GM12864 (cell line): ENCODE measurements at places on chromosomes 5 and 9.
A peak's percentile ranks its signal among the peaks of the same experiment; 100 is the strongest.

- no peak for DNase-seq
Observed at GRCh38 chr5:51860532-51861018, 477.3 kb downstream of the ISL1 start.

DNA sequence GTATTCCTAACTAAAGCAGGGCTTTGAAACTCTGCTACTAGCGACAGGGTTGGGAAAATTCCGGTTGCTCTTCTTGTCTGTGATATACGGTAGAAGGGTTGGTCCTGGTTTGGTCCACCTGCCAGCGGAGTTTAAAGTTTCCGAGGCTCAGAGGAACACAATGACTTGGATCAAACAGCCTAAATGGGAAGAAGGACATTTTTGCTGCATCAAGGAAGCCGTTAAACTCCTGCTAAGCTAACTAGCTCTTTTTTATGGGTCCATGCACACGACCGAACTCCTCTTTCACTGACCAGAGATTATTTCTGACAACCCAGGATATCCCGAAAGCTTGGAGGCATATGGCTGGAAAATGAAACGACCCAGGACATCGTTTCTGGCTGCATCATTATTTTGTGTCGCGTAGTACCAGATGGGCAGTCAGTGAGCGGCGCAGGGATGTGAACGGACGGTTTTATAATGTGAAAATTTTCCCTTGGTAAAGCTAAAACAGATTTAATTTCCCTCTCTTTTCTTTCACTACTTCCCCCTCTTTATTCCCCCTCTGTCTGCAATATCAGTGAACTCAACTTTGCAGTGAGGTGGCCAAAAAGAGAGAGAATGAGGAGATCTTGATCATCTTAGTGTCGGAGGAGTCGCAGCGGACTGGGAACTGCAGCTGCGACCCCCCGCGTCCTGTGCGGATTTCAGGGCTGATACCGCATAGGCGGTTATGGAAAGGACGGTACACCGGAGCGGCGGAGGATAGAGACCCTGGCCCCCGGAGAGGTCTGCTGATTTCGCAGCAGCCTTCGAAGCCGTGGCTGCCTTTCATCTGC, at the start of gene LURAP1L:
Gene LURAP1L, plus strand, starts transcription at position 160 of the 818 bp plus-strand sequence. CDS start 696 bp downstream, outside the sequence.
- no peak for DNase-seq

- no peak for DNase-seq
Observed at GRCh38 chr9:74496819-74497747, at the start of gene RORB. Gene RORB (plus strand): TSS chr9:74497335. CDS start chr9:74497977, 642 bp downstream.

DNA sequence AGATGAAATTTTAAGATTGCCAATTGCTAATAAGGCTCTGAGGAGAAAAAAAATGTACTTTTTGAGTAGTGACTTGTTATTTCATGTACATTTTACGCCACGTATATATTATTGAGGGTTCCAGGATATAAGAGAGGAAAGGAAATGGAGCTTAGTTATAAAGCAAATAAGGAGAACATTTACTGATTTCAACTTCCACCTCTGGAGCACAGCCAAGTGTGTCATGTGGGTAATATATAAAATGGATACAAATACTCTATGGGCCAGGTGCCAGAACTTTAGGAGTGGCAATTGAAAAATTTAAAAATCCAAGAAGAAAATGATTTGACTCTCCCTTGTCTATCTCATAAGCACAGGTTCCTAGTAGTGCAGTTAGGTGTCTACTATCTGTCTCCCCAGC, 45.0 kb upstream of the VLDLR start:
- no peak for DNase-seq

GRCh38 chr9:93464876-93465275, 11.5 kb upstream of the FAM120AOS start:
- DNase-seq = no peak

GRCh38 chr9:113486327-113486726, 22.8 kb downstream of the RGS3 start:
- DNase-seq = no peak

DNA sequence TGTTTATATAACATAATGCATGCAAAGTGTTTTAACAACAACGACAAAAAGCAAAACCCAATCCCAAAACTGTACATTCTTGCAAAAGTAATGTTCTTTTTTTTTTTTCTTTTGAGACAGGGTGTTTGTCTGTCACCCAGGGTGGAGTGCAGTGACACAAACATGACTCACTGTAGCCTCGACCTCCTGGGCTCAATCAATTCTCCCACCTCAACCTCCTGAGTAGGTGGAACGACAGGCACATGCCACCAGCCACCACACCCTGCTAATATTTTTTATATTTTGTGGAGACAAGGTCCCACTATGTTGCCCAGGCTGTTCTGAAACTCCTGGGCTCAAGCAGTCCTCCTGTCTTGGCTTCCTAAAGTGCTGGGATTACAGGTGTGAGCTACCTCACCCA, 13.6 kb upstream of the HAVCR1 start:
- DNase-seq = no peak

DNA sequence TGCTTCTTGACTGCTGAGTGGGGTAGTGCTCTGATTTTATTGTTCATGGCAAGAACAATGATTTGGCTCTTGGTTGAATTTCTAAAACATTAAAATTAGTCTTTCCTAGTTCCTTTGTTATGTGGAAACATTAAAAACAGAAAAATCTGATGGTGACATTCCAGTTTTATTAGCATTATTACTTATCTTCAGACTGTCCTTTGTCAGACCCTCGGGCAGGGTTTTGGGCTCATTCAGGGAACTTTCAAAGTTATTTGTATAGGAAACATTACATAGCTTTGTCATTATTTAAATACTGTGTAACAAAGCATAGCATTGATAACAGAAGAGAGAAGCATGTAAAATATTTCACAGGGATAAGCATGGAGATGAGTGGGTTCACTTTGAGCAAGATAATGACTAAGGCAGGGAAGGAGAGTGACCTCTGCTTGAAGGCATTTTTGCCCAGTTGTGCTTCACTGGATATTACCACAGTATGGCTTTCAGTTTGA, 119.9 kb downstream of the KDM4C start:
- DNase-seq = no peak

- DNase-seq = no peak
Observed at GRCh38 chr5:36651761-36652685, 45.6 kb downstream of the SLC1A3 start.

- DNase-seq = no peak
Observed at GRCh38 chr5:138736293-138736692, 16.9 kb upstream of the CTNNA1 start.

GRCh38 chr9:21995006-21995665, 545 bp downstream of the CDKN2B-AS1 start:
- DNase-seq = peak; percentile 65

GRCh38 chr5:141876628-141877355, 1.4 kb downstream of the PCDH1 start:
- no peak for DNase-seq

DNA sequence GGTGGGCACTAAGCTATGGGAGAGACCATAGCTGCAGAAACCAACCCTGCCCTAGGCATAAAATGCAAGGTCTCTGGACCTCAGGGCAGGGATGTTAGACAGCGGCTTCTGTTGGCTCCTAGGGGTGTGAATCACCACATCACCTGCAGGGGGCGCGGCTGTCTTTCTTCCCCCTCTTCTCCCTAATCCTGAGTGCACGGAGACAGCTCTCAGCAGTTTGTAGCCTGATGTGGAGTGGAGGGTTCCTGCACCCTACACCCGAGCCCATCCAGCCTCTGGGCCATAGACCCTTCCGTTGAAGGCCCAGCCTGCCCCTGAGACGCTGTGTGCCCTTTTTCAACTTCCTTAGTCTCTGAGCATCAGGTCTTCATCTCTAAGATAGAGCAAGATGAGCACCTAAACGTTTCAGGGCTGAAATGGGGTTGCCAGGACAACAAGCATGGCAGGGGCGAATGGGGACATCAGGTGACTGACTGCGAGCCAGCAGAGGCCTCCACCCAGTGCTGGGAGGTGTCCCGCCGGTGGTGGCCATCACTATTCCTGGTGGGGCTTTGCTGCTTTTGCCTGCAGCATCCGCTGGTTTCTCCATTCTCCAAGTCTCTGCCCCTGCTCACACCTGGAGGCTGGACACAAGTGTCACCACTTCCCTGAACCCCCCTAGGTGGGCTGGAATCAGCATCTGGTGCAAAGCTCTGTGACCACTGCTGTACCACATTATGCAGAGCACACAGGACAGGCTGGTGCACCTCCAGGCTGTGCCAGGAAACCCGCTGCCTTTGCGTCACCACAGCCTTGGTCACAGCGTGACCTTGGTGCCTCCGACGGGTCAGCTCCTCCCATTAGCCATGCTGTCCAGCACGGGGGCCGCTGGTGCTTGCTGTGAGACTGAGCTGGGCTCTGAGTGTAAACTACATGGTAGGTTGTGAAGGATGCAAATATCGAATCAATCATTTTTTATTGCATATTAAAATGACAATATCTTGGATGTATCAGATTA, 2.5 kb upstream of the SEC16A start:
- no peak for DNase-seq

- peak; percentile 40 for DNase-seq
Observed at GRCh38 chr5:139592289-139592688, 31.1 kb downstream of the UBE2D2 start.

- no peak for DNase-seq
Observed at GRCh38 chr5:129958581-129958980, 54.3 kb downstream of the CHSY3 start.
